ENCODE measurements at places on chromosomes 3 and 15. TPM values are rescaled to one million over a fixed set of nuclear protein-coding genes. Genes with fewer than 3 reads are reported as not detected.

DNA sequence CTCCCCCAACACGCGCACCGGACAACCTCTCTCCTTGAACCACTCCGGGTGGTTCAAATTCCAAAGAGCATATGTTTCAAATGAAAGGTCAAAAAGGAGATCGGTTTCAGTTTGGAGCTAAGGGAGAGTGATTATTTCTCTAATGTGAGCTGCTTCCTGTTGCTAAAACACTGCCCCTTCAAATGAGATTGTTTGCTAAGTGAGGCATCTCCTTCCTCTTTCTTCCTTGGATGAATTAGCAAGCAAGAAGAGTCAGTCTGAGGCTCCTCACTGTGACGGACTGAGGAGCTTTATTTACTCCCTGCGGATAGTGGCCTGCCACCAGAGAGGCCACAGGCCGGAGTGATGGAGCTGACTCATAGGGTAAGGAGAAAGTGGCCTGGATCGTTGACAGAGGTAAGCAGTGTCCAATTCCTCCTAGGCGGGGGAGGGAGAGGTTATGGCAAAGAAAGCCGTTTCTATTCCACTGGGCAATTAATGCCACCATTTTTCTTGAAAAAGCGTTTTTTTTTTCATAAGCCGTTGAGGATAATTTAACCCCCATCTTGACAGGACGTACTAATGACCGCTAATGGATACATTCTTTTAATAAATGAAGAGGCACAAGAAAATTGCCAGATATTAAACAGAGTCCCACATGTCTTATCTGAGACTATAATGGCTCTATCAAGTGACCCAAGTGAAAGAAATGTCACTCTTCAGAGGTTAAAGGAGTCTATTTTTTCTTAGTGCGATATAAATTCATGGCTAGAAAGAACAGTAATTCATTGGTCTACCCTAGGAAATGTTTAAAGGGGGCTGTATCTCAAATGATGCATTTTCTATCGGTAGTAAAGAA, 167.0 kb upstream of the ANKRD28 start:
- H3K27me3 ChIP-seq = no peaks in the 10 kb centered on the region
- H3K27ac ChIP-seq = no peak overlapping the region
- H3K36me3 ChIP-seq = no peaks in the 10 kb centered on the region
- DNase-seq = peak; percentile 33

- H3K36me3 ChIP-seq = no peaks in the 10 kb centered on the region
- H3K27me3 ChIP-seq = no peaks in the 10 kb centered on the region
- no peak overlapping the region for H3K27ac ChIP-seq
- no peak for DNase-seq
- no peak overlapping the region for H3K4me3 ChIP-seq
Observed at GRCh38 chr3:122112754-122113153, 57.6 kb downstream of the CD86 start.

- no peak within 1 kb of the TSS for H3K4me3 ChIP-seq
- H3K27ac ChIP-seq = peak within 1 kb of the TSS; percentile 75
- H3K27me3 ChIP-seq = no peaks in the 10 kb centered on the region
Observed at GRCh38 chr15:40769274-40770146, at the start of gene C15orf62. TSS of gene C15orf62 (plus strand) at chr15:40769980. CDS start at chr15:40770496, 516 bp downstream.

ZIC4 gene
- not detected for total RNA-seq

- H3K36me3 ChIP-seq = no peaks in the 10 kb centered on the region
- peaks cover 14% of the 10 kb centered on the region for H3K4me1 ChIP-seq
- no peak overlapping the region for H3K4me3 ChIP-seq
- H3K27ac ChIP-seq = no peak overlapping the region
- DNase-seq = no peak
Observed at GRCh38 chr3:128770387-128770786, 44.4 kb downstream of the RAB7A start.

RGMA gene
- 1.7 TPM for total RNA-seq

RTP1 gene
- not detected for total RNA-seq

GRCh38 chr15:27127815-27128570, 157.0 kb downstream of the GABRG3 start:
- no peak for DNase-seq
- no peaks in the 10 kb centered on the region for H3K27me3 ChIP-seq
- no peak overlapping the region for H3K4me3 ChIP-seq
- no peak overlapping the region for H3K27ac ChIP-seq
- H3K36me3 ChIP-seq = no peaks in the 10 kb centered on the region

MYO5C gene
- 81.3 TPM for total RNA-seq

DNA sequence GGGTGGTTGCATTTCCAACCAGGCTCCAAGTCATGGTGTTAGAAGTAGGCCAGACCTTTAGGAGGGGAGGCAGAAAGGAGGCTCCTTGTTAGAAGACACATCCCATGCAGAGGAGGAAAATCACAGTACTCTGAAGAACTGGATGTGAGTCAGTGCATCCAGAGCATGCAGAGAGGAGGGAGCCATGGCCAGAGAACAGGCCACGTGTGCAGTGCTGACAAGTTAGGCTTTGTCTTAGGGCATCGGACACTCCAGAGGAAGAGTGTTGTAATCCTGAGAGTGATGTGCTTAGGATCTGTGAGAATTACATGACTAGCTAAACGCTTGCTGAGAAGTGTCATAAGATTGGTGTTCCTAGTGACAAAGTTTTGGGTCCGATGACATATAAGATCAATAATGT, 456.5 kb upstream of the THRB start:
- DNase-seq = no peak
- H3K27me3 ChIP-seq = no peaks in the 10 kb centered on the region
- H3K4me1 ChIP-seq = no peaks in the 10 kb centered on the region
- no peaks in the 10 kb centered on the region for H3K36me3 ChIP-seq
- H3K4me3 ChIP-seq = no peak overlapping the region
- no peak overlapping the region for H3K27ac ChIP-seq

GUCA1C gene
- not detected for total RNA-seq

- no peaks in the 10 kb centered on the region for H3K4me1 ChIP-seq
- H3K27ac ChIP-seq = no peak overlapping the region
- no peak for DNase-seq
- H3K36me3 ChIP-seq = no peaks in the 10 kb centered on the region
- H3K4me3 ChIP-seq = no peak overlapping the region
Observed at GRCh38 chr15:33964665-33965040, 3.6 kb upstream of the CHRM5 start.

CPN2 gene
- not detected for total RNA-seq

DNA sequence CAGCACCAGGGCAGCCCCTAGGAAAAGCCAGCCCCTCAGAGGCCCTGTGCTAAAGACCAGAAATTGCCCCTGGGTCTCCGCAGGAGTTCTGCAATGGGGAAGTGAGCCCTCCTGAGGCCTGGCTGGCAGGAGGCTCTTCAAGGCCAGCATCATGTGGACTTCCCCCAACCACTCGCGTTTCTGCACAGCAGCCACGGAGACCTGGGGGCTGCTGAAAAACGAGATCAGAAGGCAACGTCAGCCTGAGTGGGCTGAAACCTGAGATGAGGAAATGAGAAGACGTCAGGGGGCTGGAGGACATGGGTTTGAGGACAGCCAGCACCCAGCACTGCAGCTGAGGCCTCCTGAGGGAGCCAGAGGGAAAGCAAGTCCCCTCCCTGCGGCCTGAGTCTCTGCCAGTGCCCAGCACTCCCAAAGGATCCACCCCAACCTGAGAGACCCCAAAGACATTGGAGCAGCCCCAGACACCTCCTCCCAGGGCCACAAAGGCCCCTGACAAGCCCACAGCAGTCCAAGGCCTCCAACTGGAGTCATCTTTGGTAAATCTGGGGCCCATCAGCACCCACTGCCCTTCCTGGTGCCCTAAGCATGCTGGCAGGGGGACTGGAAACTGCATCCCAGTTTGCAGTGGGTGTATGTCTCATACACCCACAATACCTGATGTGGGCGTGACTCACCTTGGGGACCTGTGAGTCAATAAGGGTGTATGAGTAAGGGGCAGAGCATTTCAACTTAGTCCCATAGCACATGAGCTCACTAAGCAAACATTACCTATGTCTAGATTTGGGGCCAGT, 29.2 kb upstream of the CYP11A1 start:
- peak; percentile 90 for DNase-seq
- H3K27ac ChIP-seq = peak overlapping the region; percentile 25
- no peaks in the 10 kb centered on the region for H3K4me1 ChIP-seq

- no peaks in the 10 kb centered on the region for H3K27me3 ChIP-seq
- no peaks in the 10 kb centered on the region for H3K36me3 ChIP-seq
- H3K4me1 ChIP-seq = no peaks in the 10 kb centered on the region
Observed at GRCh38 chr3:133883641-133884040, 12.0 kb downstream of the RAB6B start.

CRTAP gene
- 106 TPM for total RNA-seq

FSTL1 gene
- total RNA-seq = 89.2 TPM

DNA sequence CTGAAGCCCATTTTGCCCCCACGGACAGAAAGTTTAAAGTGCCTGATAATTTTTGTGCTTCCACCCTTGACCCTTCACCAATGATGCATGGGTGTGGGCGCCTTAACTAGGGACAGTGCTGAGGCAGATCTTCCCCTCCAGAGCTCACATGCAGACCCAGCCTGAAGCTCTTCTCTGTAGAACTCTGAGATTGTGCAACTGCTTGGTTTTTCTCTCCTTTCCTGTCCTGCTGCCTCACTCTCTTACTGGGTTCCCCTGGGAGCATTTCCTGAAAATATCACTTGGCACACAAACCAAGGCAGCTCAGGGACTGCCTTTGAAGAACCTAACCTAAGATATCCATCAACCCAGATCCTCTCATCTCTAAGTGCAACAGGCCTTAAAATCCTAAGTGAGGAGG, 220.3 kb upstream of the STT3B start:
- H3K4me1 ChIP-seq = no peaks in the 10 kb centered on the region
- no peak overlapping the region for H3K27ac ChIP-seq
- no peaks in the 10 kb centered on the region for H3K36me3 ChIP-seq
- no peaks in the 10 kb centered on the region for H3K27me3 ChIP-seq
- no peak overlapping the region for H3K4me3 ChIP-seq

- H3K4me1 ChIP-seq = peaks cover 12% of the 10 kb centered on the region
- H3K36me3 ChIP-seq = peaks cover 8% of the 10 kb centered on the region
- DNase-seq = no peak
- H3K27me3 ChIP-seq = no peaks in the 10 kb centered on the region
Observed at GRCh38 chr3:45666757-45667431, 22.3 kb upstream of the SACM1L start.

DNA sequence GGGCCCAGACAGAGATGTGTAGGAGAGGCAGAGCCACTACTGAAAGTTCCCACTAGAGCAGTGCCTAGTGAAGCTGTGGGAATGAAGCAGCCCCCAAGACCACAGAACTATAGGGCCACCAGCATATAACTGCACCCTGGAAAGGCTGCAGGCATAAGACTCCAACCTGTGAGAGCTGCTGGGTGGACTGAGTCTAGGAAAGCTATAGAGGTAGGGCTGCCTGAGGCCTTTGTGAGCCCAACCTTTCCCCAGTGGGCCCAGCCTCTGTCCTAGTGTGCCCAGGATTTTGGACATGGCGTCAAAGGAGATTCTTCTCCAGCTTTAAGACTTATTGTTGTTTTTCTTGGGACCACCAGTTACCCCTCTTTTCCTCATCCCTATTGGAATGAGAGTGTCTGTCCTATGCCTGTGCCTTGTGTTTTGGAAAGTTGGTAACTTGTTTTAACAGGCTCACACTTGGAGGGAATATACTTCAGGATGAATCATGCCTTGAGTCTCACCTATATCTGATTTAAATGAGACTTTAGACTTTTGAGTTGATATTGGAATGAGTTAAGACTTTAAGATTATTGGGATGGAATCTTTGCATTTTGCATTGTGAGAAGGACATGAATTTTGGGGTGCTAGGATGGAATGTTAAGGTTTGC, 28.1 kb downstream of the SLMAP start:
- H3K27ac ChIP-seq = no peak overlapping the region
- H3K27me3 ChIP-seq = no peaks in the 10 kb centered on the region

DNA sequence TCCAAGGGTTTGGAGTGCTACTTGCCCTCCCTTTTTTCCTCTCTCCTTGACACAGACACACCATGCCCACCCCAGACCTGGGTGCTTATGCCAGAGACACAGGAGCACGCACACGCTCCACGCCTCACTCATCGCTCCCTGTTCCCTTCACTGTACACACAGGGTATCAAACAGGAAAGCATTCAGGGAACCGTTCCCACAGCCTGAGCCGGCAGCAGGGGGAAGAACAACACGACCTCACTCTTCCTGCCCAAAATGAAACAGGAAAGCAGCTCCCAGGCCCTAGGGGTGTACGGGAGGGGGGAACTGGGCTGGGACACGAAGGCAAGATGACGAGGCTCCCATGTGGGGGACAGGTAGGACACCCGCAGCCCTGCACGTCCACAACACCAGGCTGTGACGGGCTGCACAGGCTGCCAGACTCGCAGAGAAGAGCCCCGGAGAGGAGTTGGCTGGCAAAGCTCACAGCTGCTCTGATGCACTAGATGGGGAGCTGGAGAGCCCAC, 11.2 kb downstream of the DLL4 start:
- no peaks in the 10 kb centered on the region for H3K36me3 ChIP-seq
- H3K4me1 ChIP-seq = peaks cover 44% of the 10 kb centered on the region
- H3K27me3 ChIP-seq = no peaks in the 10 kb centered on the region
- DNase-seq = peak; percentile 46
- no peak overlapping the region for H3K4me3 ChIP-seq

GOLGA8M gene
- total RNA-seq = not detected

BCHE gene
- 37.8 TPM for total RNA-seq

DNA sequence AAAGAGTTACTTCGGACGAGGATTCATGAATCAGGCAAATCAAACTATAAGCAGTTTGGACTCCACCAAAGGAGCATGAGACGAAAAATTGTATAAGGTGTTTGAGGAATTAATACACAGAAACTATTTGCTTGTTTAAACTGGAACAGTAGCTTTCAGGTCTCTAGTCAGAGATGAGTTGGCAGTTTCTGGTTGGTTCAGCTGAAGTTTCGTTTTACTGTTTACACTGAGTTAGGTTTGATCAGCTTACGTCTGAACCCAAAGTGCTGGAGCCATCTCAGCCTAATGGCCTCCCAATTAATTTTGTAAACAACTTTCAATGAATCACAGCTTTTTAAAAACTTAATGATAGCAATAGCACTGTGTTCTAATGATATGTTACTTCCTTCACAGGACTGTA, 703.7 kb downstream of the NLGN1 start:
- no peak overlapping the region for H3K4me3 ChIP-seq
- H3K4me1 ChIP-seq = no peaks in the 10 kb centered on the region
- no peaks in the 10 kb centered on the region for H3K36me3 ChIP-seq
- no peaks in the 10 kb centered on the region for H3K27me3 ChIP-seq
- peak; percentile 28 for DNase-seq

GRCh38 chr3:62416144-62416543, 42.8 kb upstream of the FEZF2 start:
- no peaks in the 10 kb centered on the region for H3K4me1 ChIP-seq
- H3K4me3 ChIP-seq = no peak overlapping the region
- H3K27ac ChIP-seq = no peak overlapping the region
- no peaks in the 10 kb centered on the region for H3K27me3 ChIP-seq
- no peaks in the 10 kb centered on the region for H3K36me3 ChIP-seq

DNA sequence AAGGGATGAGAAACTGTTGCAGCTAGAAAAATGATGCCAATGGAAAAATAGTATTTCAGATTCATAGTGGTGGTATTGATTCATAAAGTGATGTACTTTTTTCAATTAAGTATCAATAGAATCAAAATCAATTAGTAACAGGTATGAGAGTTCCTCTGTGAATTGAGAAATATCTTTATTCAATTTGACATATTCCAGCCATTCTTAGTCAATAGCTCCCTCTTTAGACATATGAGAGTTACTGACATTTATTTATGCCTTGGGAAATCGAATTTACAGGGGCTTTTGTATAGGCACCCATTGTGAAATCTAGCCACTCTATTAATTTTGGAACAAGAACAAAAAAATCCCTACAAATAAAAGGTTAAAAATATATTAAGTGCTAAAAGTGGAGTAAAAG, 386.9 kb upstream of the CNTN3 start:
- no peaks in the 10 kb centered on the region for H3K27me3 ChIP-seq
- no peak overlapping the region for H3K27ac ChIP-seq
- DNase-seq = peak; percentile 9

FBN1 gene
- total RNA-seq = 32.1 TPM

GRCh38 chr15:90212221-90213098, 11.3 kb downstream of the SEMA4B start:
- H3K4me3 ChIP-seq = no peak overlapping the region
- H3K27ac ChIP-seq = peak overlapping the region; percentile 84
- peaks cover 14% of the 10 kb centered on the region for H3K36me3 ChIP-seq
- H3K4me1 ChIP-seq = peaks cover 63% of the 10 kb centered on the region
- peak; percentile 63 for DNase-seq

SSR3 gene
- total RNA-seq = 95.7 TPM

UACA gene
- 48.1 TPM for total RNA-seq
